ENCODE measurements at places on chromosomes 13 and 19. TPM values are rescaled to one million over a fixed set of nuclear protein-coding genes. Genes with fewer than 3 reads are reported as not detected.

Gene DKKL1
- 0.53 TPM for total RNA-seq

Gene SERPINE3
- total RNA-seq = not detected

Gene TCF3
- 241 TPM for total RNA-seq

Gene PPM1N
- 15.3 TPM for total RNA-seq

Measured in HT-29 (cell line).